ENCODE measurements at places on chromosomes 12 and 14. TPM values are rescaled to one million over a fixed set of nuclear protein-coding genes. Genes with fewer than 3 reads are reported as not detected.

DNA sequence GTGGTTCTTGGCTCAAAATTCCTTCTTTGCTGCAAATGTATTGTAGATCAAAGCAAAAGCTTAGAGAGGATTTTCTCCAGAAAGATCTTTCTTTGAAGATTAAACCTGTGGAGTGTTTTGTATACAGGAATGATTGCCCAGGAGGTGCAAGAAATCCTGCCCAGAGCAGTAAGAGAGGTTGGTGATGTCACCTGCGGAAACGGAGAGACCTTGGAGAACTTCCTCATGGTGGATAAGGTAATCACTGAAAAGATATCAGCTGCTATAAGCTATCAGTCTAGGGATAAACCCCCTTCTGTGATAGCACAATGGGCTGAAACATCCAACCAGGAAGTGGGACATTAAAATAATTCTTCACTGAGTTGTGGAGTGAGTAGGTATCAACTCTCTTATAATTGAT lies 85.7 kb downstream of the MYRFL start:
- no peak for DNase-seq

DBX2 gene
- not detected for polyA plus RNA-seq

ERH gene
- polyA plus RNA-seq: 284 TPM

GRCh38 chr12:77833329-77833728 lies 2.6 kb downstream of the NAV3 start:
- DNase-seq: no peak

SYCP3 gene
- 1.1 TPM for polyA plus RNA-seq

- no peak for DNase-seq
Measured at GRCh38 chr14:53949201-53949600, 7.4 kb downstream of the BMP4 start.

- DNase-seq: no peak
Measured at GRCh38 chr12:46701356-46701755, 124.4 kb downstream of the SLC38A4 start.

DNA sequence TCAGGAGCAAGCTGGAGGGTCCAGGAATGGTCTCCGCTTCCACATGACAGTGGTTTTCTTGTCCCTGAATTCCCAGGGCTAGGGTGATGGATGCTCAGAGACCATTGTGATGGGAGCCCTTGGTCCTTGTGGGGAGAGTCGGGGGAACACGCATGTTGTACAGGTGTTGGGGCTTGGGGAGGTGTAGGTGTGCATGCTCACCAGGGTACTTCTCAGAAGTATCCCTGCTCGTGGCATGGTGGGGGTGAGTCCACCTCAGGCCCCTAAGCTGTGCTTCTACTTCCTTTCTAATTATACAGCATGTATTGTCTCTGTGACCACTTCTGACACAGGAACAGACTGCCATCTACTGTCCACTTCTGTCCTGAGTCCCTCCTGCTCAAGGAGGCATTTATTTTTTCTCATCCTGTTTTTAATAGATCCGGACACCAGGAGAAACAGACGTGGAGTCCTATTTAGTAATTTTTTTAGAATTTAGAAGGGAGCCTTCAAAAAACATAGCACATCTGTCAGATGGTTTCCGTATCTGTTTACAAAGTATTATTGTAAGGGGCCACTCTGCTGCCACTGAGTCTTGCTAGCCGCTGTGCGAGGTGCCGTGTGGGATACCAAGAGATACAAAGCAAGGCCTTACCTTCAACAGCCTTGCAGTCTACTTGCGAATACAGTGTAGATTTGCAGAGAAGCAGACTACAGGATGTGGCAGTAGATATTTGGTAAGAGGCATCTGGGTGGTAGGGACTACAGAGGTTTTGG lies 10.5 kb downstream of the NTF3 start:
- no peak for DNase-seq

GRCh38 chr12:107402041-107403022 lies 283.3 kb upstream of the PWP1 start:
- DNase-seq: peak; percentile 36

DNA sequence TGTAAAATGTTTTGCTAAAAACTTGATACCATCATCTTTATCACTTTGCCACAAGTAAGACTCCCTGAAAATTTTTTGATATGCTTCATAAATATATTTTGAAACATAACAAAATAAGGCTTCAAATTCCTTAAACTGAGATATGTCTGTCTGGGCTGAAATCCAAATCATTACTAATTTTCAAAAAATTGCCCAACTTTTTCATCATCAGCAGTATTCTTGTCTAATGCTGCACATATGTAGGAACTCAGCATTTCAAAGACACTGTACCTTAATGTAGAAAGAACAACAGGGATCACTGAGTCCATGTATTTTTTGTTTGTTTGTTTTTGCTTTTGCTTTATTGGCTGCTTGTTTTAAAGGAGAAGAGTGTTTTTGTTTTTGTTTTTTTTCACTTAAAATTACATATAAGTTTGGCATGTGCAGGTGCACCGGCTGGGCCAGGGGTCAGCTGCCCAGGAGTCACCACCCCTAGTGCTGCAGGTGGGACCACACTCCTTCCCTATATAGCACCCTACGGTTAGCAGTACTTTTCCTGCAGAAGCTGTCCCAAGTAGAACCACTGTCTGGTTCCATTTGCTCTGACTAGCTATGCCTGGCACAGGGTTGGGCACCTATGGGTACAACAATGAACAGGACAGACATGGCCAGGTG lies 231.2 kb downstream of the PIK3C2G start:
- DNase-seq: no peak

- DNase-seq: no peak
Measured at GRCh38 chr12:56957229-56958052, at the start of gene RDH16. Gene RDH16 (minus strand): TSS chr12:56957608. CDS start chr12:56957462, 146 bp downstream.

DNA sequence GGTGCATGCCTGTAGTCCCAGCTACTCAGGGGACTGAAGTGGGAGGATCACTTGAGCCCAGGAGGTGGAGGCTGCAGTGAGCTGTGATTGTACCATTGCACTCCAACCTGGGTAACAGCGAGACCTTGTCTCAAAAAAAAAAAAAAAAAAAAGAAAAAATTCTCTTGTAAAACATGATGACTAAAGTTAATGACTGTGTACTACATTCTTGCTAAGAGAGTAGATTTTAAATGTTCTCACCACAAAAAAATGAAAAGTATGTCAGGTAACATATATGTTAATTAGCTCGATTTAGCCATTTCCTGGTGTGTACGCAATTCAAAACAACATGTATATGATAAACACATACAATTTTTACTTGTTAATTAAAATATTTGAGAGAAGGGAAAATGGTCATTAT lies 480.7 kb upstream of the RGS6 start:
- no peak for DNase-seq

DNA sequence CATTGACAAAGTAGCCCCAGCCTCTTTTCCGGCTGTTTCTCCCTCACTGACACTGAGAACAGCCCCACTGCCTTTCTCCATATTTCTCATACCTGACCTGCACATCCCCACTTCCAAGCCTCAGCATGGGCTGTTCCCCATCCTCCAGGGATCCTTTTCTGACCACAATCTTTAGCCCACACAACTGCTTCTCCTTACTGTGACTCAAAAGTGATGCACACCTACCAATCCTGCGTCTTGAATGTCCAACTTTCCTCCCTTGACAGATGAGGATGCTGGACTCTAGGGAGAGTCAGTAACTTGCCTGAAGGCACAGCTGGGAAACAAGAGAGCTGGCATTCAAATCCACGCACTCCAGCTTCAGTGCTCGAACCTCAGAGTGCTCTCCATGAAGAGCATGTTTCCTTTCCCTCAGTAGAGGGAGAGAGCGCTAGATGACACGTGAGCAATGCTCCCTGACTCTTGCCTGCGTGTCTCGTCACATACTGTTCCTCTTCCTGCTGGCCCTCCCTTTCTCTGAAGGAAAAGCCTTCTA lies 75.6 kb downstream of the NTF3 start:
- DNase-seq: no peak

- no peak for DNase-seq
Measured at GRCh38 chr12:24944601-24944975, 4.3 kb downstream of the BCAT1 start.

TAS2R8 gene
- polyA plus RNA-seq: not detected

- no peak for DNase-seq
Measured at GRCh38 chr12:6326316-6327228, 15.3 kb downstream of the TNFRSF1A start.

WSCD2 gene
- 1.3 TPM for polyA plus RNA-seq

- DNase-seq: no peak
Measured at GRCh38 chr12:108820707-108821406, 36.5 kb downstream of the SSH1 start.

DNA sequence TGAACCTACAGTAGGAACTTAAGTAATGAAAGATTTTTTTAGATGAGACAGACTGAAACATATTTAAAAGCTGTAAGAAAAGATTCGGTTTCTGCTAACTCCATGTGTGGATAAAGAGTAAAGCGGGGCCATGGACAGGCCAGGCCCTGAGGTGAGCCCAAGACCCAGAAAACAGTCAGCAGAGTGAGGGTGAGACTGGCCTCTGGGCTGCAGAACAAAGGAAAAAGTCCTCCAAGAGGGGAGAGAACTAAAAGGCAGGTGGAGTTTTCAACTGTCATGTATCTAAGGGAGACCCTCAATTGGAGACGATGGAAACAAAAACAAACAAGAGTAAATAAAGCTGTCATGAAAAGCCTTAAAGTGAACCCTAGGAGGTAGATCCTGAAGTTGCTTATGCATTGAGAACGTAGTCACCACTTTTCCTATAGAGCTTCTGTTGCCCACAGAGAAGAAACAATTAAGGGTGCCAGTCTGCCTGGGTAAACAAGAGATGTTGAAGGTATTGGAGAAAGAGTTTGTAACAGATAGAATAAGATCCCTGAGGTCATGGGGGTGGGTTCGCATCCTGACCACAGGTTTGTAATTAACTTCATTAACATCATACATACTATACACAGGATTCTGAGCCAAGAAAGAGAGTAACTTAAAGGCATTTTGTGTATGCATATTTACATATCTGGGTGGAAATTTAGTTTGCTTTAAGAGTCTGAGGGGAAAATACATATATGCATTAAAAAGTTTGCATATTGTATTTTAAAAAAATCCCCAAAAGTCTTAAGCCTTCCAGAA lies 268.7 kb upstream of the PDE3A start:
- DNase-seq: no peak

DNA sequence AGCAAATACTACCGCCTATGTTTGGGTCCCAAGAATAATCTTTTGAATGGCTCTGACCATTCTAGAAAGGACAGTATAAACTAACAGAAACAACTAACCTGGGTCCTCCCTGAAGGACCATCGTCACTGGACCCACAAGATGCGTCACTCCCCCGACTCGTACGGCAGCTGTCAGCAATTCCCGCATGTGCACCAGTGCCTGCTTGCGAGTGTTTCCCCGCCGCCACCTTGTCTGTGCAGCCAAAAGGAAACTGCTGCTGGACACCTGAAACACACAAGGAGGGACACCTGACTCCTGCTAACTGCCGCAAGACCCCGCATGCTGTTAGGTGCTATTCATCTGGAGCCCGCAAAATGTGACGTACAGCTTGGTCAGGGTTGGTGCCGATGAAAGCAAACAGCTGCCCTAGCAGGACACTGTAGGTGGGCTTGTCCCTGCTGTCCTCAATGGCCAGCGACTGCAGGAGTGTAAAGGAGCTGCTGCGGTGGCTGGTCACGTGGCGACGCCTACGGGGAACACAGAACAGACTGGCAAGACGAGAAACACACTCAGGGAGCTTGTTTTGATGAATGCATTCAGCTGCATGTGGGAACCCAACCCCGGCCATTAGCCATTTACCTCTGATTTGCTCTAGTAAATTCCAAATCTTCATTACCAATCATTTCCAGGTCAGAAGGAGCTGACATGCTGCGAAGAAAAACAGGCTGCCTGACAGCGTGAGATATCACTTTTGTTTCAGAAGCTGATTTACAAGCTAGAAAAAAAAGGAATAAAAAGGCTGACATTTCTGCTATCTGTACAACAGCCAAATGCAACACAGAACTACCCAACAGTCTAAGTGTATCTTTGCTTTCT lies 118.1 kb downstream of the TRAFD1 start:
- DNase-seq: no peak

- no peak for DNase-seq
Measured at GRCh38 chr14:78595797-78596196, 425.6 kb downstream of the NRXN3 start.

- DNase-seq: peak; percentile 36
Measured at GRCh38 chr12:3213188-3213587, 136.0 kb downstream of the TSPAN9 start.

- no peak for DNase-seq
Measured at GRCh38 chr12:129009833-129010622, 156.8 kb downstream of the GLT1D1 start.

TMEM121 gene
- polyA plus RNA-seq: 5.0 TPM

OR10P1 gene
- not detected for polyA plus RNA-seq

MDM1 gene
- 38.5 TPM for polyA plus RNA-seq

DNA sequence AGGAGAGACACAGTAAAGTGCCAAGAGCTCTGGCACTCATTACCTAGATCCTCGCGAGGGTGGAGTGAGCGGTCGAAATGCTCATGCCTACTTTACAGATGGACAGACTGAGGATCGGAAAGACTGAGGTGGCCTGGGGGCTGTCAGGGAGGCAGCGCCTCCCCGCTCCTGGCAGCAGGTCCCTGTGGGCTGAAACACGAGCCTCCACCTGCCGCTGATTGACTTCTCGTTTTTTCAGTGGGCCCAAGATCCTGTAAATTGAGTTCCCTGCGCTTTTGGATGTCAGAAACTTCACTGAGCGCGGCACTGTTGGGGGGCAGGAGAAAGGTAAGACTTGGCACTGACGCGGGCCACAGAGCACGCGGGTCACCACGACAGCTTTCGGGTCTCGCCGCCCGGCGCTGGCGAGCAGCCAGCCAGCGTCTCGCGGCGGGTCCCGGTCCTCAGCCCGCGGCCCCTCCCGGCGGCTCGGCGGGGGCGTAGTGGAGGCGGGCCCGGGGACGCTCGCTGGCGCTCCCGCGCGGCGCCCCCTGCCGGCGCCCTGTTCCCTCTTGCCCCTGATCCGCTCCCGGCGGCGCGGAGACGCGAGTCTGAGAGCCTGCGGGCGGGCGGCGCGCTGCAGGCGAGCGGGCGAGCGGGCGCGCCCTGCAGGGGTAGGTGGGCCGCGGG lies 552 bp upstream of the SCN8A start:
- no peak for DNase-seq

GRCh38 chr12:29240441-29240840 lies 91.4 kb downstream of the FAR2 start:
- peak; percentile 16 for DNase-seq

- no peak for DNase-seq
Measured at GRCh38 chr12:24630446-24630845, 318.5 kb downstream of the BCAT1 start.

FZD10 gene
- 1.0 TPM for polyA plus RNA-seq

AICDA gene
- polyA plus RNA-seq: not detected

DLGAP5 gene
- polyA plus RNA-seq: 24.4 TPM

- no peak for DNase-seq
Measured at GRCh38 chr12:55797550-55797949, 20.0 kb downstream of the SARNP start.

GRCh38 chr12:66804563-66804974 lies 125.7 kb upstream of the GRIP1 start:
- no peak for DNase-seq

- DNase-seq: peak; percentile 46
Measured at GRCh38 chr14:89911010-89911919, 43.3 kb downstream of the EFCAB11 start.

DNA sequence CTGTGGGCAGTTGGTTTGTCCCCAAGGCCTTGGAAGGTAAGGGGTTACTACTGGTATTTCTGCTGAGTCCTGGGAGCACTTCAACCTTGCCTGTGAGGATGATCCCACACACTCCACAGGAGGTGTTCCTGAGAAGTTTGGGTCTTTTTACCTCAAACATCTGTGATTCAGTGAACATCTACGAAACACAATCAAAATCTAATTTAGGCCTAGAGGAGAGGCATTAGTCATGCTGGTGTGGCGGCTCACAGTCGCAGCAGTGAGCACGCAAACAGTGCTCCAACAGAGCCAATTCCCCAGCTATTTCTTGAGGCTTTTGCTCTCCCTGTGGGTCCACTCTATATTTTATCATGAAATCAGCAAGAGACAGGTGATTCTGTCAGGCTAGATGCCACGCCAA lies 107.6 kb downstream of the APAF1 start:
- DNase-seq: no peak

Data from left lung (tissue), 14 donors.